ENCODE measurements at places on chromosomes 13 and 19.
A peak's percentile ranks its signal among the peaks of the same experiment; 100 is the strongest.

- DNase-seq, result no peak
These were observed 3.2 kb upstream of the IL17D start for GRCh38 chr13:20700288-20700687.

GRCh38 chr13:99302637-99303505, 4.3 kb downstream of the GPR183 start:
- no peak for DNase-seq

DNA sequence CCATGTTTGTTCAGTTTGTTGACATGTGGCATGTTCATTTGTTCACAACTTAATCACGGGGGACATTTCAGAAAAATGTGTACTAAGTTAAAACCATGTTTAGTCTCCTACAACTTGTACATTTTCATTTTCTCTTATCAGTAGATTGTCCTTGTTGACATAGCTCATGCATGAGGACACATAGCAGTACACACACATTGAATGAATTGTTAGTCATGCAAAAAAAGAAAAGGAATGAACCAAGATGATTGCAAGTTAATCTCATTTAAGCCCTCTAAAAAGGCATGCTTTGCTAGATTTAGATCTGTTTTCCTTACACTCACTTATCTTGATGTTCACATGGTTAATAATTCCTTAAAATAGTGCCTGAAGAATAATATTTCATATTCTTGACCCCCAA, 38.2 kb upstream of the AKAP11 start:
- no peak for DNase-seq

GRCh38 chr19:7605490-7606222, 10.0 kb downstream of the CAMSAP3 start:
- DNase-seq, result no peak

- no peak for DNase-seq
These were observed 14.7 kb upstream of the HMGB1 start for GRCh38 chr13:30480292-30480950.

DNA sequence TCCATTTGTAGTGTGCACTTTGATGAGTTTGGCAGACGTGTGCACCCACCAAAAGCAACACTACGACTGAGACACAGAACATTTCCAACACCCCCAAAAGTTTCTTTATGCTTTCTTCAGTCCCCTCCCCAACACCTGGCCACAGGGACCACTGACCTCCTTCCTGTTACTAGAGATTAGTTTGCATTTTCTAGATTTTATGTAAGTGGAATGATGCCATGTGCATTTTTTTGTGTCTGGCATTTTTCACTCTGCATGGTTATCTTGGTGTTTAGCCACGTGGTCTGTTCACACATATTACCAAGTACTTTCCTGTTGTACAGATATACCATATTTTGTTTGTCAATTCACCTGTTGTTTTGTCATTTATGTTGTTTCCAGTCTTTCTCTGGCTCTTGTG, 44.6 kb upstream of the URI1 start:
- DNase-seq, result no peak

DNA sequence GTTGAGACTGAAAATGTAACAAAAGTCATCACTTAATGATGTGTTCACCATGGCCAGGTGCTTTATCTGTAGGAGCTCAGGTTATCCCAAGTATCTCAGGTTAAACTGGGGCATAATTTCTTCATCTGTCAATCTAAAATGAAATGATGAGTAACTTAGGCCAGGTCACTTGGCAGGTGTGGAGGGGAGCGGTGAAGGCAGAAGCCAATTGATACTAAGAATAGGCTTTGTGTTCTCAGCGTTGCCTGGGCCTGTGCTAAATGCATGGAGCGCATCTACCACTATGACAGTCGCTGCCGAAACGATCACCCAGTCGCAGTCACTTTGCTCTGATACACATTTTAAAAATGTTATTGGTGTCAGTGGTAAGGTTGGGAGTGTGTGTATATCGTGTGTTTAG, 91.6 kb downstream of the FGF9 start:
- DNase-seq, result no peak

DNA sequence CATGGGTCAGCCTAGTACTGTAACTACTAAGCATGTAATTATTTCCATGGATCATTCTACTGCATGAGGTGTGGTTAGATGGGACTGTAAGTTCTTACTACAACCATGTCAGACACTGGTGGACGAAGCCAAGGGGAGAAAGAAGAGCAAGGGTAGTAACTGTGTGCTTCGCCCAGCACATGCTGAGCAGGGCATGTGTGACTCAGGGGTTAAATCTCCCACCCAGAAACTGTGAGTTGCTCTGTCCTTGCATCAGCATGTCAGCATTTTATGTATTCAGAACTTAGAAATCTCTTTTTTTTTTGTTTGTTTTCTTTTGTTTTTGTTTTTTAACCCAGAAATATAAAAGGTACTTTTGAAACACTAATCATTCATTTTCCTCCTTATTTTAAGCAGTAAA, 436.6 kb upstream of the KLF12 start:
- no peak for DNase-seq

DNA sequence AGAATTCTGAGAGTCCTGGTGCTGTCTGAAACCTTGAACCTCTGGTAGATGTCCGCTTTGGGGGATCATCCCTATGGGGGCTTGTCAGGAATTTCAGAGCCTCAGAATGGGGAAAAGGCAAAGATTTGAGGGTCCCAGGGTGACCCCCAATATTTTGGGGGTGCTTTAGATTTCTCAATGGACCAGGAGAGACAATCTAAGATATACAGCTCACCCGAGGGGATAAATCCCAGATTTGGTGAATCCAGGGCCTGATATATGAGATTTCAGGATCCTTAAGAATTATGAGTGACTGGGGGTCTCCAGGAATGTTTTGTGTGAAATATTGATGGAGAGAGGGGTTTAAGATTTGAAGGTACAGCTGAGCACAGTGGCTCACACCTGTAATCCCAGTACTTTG, 3.3 kb downstream of the CAPN12 start:
- DNase-seq, result no peak

DNA sequence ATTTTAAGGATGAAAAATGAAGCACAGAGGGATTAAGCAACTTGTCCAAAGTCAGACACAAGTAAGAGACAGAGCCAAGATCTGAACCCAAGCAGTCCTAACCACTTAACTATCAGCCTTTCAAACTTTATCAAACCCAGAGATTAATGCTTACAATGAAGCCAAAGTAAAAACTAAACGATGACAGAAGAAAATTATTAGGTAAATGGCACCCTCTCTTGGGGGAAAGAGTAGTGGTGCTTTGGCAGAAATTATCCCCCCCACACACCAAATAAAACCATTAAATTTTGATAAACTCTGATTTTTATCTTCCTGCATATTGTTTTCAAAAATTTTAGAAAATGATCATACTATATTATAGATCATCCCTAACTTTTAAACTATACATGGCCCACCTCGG, 329.2 kb downstream of the SLC7A1 start:
- no peak for DNase-seq

GRCh38 chr13:67841071-67841470, 610.9 kb upstream of the PCDH9 start:
- DNase-seq, result no peak

DNA sequence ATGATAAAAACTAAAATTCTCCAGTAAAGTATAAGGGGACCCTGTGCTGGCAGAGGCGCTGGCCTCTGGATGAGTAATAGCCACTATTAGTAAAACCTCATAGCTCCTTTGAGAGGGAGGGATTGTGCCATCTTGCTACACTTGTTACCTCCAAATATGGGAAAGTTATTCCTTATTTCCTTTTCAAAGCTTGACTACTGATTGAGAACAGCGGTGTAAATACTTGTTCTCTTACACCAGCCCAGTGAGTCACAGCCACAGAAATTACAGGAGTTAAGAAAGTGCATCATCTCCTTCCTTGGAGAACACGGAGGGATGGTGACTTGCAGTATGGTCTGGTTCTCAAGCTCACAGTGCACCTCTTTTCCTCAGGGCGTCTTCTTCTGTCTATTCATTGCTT, 379.0 kb downstream of the EFNB2 start:
- peak; percentile 93 for DNase-seq

DNA sequence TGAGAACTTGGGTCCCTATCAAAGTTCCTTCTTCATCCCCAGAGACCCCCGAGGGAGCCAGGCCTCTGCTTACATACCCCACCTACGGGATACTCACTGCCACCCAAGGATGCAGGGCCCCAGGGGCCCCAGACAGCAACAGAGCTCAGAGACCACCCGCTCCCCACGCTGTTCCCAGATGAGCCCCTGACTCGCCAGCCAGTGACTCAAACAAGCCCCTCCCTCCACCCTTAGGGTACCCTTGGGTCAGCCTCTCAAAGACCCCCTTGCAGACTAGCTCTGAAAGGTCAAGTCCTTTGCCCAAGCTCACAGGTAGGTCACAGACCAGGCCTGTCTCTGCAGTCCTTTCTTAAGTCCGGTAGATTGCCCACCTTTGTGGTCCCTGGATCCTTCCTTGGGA, 45.7 kb downstream of the CD320 start:
- no peak for DNase-seq

DNA sequence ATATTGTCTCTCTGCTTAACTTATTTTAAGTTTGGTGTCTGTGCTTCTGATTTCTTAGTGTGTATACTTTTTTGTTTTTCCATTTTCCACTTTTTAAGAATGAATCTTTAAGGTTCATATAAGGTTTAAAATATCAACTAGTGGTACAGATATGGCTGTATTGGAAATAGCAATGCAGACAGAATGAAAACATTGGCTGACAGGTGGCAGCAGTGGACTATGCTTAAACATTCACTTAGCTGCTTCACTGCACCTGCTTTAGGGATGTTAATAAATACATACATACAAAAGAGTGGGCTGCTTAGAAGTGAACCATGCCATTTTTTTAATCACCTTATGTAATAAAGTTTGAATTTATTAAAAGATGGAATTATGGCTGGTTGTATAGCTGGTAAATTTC, 27.3 kb downstream of the TM9SF2 start:
- DNase-seq, result no peak

DNA sequence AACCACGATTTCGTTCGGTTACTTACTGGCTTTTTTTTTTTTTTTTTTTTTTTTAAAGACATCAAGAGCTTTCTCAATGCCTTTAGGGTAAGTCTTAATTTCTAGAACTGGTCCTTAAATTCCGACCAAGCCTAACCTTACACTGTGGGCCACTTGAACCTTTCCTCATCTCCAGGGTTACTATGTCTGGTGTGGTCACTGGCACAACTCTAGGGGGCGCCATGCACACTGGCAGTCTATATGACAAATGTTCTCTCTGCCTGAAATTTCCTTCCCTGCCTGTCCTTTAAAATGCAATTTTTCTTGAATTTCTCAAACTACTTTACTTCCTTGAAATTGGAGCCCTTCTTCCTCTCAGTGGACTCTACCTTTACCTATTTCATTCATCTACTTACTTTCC, 227.4 kb downstream of the KLF5 start:
- no peak for DNase-seq

DNA sequence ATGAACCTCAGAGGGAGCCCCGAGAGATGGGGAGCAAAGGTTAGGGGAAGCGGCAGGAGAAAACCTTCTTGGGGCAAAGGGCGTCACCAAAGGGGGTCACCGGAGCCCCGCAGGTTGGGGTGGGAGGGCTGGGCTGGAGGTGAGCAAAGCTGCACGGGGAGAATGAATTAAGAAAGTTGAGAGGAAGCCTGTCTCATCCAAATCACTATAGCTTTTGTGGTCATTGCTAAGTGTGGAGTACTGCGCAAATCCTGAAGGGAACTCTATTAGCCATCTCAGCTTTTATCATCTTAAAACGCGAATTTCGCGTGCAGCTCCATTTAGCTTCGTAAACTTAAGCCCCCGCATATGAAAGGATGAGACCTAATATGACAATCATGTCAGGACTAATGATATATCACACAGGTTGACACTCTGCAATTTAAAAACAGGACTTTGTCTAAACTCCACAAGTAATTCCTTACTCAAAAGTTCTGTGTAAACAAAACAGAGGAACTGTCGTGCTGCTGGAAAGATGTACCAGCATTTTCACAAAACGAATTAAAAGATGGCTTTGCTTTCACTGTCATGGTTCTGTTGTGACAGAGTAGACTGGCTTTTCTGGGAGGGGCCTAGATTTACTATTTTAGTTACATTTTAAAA, 631 bp downstream of the LACC1 start:
- no peak for DNase-seq

DNA sequence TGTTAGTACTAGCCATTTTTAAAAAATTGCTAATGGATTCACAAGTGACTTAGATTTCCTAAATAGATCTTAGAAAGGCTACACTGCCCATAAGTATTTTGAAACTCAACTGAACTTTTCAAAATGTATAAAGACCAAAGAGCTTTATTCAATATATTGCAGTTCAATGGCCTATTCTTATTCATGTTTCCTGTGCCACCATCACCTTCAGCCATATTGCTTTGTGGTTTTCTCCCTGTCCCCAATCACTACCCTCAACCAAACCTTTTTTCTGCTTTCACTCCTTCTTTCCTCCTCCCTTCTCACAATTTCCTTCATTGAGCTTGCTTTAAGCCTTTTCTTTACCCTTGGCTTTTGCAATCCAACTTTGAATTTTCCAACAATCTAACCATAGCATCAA, 100.9 kb downstream of the MYCBP2 start:
- no peak for DNase-seq

DNA sequence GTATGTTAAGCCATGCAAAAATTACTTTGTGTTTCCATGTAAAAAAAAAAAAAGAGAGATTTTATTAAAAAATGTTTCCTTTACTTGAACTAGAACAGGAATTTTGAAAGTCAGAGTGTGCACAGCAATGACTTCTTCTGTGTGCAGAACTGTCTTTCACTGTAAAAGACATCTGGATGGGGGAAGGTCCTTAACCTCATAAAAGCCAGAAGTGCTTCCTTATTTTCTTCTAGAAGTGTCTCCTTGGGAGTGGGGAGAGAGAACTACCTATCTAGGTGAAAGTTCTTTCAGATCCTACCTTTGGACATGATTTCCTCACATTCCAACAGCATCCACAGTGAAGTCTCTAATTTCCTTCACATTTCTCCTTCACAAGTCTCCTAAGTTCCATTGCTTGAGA, 360.3 kb downstream of the FGF14 start:
- DNase-seq, result no peak

- no peak for DNase-seq
These were observed 69.7 kb downstream of the UFM1 start for GRCh38 chr13:38419312-38419873.

DNA sequence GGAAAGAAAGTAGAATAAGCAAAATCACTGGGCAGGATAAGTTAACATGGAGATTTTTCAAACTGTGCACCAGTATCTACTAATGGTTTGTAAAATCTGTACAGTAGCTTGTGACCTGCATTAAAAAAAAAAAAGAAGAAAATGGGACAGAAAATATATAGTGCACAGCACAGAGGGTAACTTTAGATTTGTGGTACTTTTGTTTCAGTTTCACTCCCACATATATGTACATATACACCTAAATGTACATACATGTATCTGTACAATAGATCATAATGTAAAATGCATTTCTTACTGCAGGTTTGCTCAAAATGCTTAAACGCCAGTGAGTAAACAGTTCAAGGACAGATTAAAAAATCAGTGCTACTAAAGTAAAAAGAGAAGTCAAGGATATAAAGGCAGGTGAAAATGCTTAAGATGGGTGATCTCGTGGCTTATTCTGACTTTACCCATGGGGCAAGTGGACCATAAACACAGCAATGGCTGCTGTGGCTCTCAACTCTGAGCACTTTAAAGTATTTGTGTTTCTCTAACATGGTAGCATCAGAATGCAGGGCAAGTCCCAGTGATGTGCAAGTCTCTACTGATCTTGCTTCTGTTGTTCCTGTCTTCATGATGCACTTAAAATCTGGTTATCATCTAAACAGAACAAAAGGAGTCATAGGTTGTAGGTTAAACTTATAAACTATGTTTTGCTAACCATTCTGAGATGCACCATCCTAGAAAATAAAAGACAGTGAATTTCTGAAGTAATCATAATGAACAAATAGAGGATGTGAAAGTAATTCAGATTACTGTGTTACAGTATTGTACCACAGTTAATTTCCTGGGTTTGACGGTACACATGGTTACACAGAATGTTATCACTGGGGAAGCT, 112.3 kb downstream of the MIPEP start:
- no peak for DNase-seq
